ENCODE measurements at places on chromosomes 12 and 14. TPM values are rescaled to one million over a fixed set of nuclear protein-coding genes. Genes with fewer than 3 reads are reported as not detected.

DNA sequence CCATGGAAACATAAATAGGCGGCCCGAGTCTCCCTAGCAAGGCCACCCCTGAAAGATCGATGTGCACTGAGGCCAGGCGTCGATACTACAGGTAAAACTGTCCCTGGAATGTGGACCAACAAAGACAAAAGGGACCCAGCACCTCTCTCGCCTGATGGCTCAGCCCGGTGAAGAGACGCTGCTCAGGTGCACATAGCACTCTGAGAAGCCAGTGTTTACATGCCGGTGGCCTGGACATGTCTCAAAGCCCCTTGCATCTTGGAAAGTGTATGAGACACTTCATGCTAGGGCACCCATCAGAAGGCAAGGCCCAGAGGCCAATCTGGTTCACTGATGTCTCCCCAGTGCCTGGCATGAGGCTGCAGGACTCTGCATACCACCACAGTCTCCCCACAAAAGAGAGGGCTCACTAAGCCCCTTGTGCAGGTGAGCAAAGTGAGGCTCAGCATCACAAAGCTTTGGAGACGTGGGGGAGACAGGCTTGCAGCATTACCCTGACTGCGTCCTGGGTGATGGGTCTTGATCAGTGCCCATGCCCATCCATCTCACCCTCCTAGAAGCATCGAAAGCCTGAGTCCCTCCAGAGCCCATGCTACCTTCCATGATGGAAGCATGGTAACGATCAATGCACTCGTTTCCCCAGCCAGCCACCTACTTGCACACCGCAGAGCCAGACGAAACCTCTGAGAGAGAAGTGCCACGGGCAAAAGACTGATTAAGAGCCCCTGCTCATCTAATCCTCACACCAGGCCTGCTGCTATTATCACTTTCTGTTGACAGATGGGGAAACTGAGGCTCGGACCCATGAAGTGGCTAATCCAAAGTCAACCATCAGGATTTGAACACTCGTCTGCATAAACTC lies 16.1 kb downstream of the BCL11B start:
- peaks cover 3% of the 10 kb centered on the region for H3K4me1 ChIP-seq
- H3K36me3 ChIP-seq: no peaks in the 10 kb centered on the region
- no peaks in the 10 kb centered on the region for H3K27me3 ChIP-seq
- H3K27ac ChIP-seq: no peak overlapping the region
- H3K4me3 ChIP-seq: no peak overlapping the region
- DNase-seq: no peak

DNA sequence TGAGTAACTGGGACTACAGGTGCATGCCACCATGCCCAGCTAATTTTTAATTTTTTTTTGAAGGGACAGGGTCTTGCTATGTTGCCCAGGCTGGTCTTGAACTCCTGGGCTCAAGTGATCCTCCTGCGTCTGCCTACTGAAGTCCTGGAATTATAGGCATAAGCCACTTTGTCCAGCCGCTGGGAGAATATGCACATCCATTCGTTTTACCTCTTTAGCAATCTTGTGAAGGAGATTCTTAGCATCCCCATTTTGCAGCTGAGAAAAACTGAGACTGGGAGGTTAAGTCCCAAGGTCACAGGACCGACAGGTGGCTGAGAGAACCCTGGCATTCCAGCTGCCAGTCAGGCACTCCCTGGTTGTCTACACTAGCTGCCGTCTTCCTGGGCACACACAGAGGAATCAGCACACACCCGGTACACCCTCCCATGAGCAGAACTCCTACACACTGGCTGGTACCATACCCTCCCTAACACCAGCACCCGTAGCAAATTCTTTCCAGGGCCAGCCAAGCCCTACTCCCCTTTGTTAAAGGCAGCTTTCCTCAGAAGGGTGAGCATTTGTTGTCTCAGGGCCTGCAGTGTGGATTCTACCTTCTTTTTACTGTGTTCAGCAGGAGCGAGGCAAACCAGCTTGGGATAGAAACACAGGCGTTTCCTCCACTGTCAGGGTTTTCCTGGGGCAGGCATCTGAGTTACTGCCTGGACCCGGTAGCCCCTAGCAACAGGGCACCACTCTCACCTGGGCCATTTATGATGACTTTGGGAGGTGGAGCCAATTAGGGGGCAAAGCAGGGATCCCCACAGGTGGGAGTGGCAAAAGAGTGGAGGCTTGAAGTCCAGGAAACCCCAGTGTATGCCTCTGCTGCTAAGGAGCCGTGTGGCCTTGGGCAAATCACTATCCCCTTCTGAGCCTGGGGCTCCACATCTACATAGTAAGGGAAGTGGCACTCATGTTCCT lies 70.2 kb downstream of the IRF2BPL start:
- no peak overlapping the region for H3K4me3 ChIP-seq
- DNase-seq: no peak
- H3K36me3 ChIP-seq: no peaks in the 10 kb centered on the region
- H3K27me3 ChIP-seq: no peaks in the 10 kb centered on the region

The OR6C2 gene
- not detected for total RNA-seq

The TUNAR gene
- 0.40 TPM for total RNA-seq

The ADCY4 gene
- 107 TPM for total RNA-seq
